Neural progenitor cell (in vitro differentiated cells): ENCODE measurements at places on chromosomes 3 and 15. TPM values are rescaled to one million over a fixed set of nuclear protein-coding genes. Genes with fewer than 3 reads are reported as not detected.

Gene ITIH1
- not detected in 2 replicates for total RNA-seq

GRCh38 chr3:155202626-155203025 lies 90.9 kb downstream of the STRIT1 start:
- DNase-seq = no peak

DNA sequence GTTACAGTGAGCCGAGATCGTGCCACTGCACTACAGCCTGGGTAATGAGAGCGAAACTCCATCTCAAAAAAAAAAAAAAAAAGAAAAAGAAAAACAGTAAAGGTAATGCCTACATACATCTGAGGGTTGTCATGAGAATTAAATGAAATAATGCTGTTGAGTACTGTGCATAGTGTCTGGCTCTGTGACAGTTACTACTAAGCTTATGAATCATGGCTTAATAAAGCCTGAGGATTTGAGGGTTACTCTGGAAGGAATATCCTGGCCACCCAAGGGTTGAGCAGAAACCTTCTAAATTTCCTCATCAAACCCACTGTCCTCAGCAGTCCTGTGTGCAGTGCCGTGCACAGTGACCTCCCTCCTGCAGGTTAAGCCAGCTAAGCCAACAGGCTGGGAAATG lies 26.8 kb upstream of the ELP6 start:
- DNase-seq = no peak

DNA sequence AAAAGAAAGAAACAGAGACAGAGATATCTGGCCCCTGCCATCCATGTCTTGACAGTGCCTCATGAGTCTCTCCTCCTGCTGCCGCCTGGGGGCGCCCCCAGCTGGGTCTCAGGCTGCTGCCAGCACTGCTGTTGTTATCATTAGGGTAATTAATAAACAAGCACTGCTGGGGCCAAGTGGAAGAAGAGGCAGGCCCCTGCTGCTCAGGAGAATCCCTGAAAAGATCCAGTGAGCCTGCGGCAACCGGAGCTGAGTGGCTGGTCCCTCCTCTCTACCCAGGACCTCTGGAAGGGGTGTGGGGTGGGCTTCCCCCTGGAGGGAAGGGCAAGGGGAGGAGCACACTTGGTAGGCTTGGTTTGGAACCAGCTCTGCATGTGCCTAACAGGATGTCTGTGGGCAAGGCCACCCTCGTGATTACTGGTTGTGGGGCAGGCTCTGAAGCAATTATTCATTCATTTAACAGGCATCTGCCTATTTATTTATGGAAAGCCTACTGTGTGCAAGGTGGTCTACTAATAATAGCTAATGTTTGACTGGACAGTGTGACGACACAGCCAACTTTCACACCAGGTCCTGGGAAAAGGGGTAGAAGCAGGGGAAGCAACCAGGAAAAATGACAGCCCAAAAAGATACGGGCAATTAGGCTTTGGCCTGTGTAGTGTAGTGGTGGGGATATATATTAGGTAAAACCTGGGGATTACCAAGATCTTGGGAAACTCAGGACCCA lies 1.2 kb upstream of the TYRO3 start:
- peak; percentile 90 for DNase-seq

- DNase-seq = no peak
These were observed 29.5 kb downstream of the DNAH1 start for GRCh38 chr3:52345521-52346109.

Gene TEX9
- 8.1 and 8.3 TPM in 2 replicates for total RNA-seq

Gene PLSCR2
- total RNA-seq = not detected in 2 replicates

Gene MESP2
- total RNA-seq = 0.19 TPM in 1 of 2 replicates, not detected in the other

DNA sequence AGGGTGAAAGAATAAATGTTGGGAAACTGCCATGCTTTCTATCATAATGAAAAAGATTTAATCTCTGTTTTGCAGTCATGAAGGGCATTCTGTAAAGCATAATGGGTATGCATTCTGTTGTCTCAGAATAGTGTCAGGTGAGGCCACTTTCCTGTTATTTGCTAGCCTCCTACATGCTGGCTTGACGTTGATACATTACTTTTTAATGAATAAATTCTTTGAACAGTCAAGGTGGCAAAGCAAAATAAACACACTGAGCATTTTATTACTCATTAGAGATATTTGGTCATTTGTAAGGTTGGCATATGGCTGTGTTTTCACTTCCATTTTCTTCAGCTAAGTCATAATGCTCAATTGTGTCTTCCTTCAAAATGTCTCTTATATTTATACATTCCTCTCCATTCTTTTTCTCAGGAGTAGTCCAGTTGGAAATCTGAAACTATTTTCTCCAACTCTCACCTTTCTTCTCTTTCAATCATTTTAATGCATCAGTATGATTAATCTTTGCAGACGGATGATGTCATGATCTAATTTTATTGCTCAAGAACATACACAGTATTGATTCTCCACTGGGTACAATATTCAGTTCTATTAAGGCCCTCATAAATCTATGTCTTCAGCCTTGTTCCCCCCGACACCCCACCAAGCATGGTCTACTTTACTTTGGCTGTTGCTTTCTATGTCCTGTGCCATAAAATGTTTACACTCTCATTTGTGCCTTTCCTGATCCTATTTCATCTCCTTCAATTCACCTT lies 290.7 kb downstream of the GBE1 start:
- DNase-seq = no peak

DNA sequence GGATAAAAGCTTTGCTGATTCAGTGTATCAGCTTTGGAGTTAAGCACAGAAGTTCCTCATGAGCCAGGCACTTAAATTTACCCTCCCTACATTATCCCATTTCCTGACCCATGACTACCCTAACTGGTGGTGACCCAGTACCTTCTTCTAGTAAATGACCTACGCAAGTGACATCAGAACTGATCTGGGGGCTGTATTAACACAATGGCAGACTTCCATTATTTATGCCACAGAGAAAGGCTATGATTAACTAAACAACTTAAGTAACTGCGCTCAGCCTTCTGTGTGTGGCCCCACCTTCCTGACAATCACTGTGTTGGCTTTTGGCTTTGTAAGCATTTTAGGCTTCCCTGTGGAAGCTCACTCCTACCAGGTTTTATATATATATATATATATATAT lies 1.9 kb downstream of the MB21D2 start:
- peak; percentile 16 for DNase-seq

DNA sequence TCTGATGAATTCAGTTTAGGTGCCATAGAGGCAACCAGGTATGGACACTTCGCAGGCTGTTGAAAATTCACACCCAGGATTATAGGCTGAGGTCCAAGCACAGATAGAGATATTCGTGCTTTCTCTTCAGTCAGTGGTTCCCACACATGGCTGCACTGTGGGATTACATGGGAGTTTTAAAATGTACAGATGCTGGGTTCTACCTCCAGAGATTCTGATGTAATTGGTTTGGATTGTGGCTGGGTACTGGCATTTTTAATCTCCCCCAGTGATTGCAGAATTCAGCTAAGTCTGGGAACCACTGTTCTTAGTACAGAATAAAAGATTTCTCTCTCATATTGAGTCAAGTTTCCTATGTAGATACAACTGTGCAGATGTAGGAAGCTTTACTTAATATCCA lies 91.6 kb downstream of the FOXB1 start:
- no peak for DNase-seq

- DNase-seq = no peak
These were observed 3.5 kb upstream of the PIF1 start for GRCh38 chr15:64828985-64829384.

DNA sequence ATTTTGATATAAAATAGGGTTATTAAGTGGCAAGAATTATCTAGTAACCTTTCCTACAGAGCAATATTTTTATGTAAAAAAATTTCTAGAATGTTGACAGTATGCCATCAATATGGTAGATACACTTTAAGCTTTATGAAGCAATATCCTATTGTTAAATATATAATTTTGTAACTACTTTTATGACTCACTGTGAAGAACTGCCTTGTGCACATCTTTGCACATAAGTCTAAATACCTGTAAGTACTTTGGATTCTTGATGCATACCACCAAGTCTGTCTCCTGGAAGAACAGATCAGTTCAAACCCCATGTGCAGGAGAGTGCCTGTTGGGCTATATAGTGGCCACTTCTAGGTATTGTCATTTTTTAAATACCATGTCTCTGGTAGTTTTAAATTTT lies 205.7 kb upstream of the EIF1B start:
- no peak for DNase-seq

DNA sequence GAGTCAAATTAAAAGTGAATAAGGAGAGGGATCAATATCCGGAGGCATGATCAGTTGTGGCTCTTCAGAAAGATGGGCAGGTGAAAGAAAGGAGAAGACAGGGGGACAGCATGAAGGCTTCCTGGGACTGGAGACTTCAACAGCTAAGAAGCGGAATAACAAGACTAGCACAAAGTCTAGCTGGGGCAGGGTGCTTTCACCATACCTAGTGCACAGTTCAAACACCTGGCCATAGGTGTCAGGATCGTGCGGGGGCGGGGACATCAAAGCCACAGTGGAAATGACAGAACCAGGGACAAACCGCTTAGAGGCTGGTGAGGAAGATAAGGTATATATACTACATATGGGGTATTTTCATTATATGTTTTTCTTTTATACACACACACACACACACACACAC lies 66.2 kb upstream of the FOXP1 start:
- no peak for DNase-seq

GRCh38 chr3:1092061-1092460 lies 763 bp upstream of the CNTN6 start:
- DNase-seq = no peak

Gene SAMMSON
- total RNA-seq = not detected in 2 replicates

- DNase-seq = no peak
These were observed 23.9 kb upstream of the B3GNT5 start for GRCh38 chr3:183229178-183229577.

Gene FBLN2
- total RNA-seq = 15.0 and 15.9 TPM in 2 replicates

DNA sequence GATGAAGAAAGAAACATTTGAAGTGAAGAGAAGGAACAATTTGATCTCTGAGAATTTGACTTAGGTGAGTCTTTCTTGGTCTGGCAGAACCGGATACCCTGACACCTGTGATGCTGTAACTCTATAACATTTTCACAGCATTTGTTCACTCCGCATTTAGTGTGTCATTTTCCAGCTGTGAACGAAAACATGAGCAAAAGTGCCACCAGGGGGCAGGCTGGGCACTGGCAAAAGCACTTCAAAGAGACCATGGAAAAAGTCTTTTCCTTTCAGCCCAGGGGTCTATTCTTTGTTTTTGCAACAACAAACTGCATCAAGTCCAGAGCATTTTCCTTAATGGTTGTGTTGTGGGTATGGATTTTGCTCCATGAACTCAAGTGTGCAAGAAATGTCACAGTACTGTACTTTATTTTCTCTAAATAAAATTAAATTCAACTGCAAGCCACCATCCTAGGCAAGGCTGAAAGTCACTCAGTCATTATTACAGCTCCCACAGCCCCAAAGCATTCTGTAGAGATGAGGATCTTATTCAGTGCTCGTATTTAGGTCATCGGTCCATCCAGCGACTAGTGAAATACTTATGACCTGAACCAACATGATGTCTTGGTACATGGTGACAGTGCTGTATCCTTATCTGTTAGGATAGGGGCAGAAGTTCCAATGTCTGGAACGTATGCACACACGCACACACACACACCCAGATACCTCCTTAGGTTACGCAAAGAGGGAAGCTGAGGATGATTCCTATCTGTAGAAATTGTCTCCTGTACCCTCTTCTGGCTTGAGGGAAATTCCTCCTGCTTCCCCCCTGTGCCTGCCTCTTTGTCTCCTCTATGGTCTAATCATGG lies 125.5 kb downstream of the GADL1 start:
- DNase-seq = peak; percentile 81

Gene CELF6
- total RNA-seq = 0.19 and 0.95 TPM in 2 replicates

- no peak for DNase-seq
These were observed 2.2 kb downstream of the MYL3 start for GRCh38 chr3:46860810-46861604.

- DNase-seq = no peak
These were observed 178.0 kb downstream of the PLCL2 start for GRCh38 chr3:17062736-17063135.

Gene GCNT3
- not detected in 2 replicates for total RNA-seq

DNA sequence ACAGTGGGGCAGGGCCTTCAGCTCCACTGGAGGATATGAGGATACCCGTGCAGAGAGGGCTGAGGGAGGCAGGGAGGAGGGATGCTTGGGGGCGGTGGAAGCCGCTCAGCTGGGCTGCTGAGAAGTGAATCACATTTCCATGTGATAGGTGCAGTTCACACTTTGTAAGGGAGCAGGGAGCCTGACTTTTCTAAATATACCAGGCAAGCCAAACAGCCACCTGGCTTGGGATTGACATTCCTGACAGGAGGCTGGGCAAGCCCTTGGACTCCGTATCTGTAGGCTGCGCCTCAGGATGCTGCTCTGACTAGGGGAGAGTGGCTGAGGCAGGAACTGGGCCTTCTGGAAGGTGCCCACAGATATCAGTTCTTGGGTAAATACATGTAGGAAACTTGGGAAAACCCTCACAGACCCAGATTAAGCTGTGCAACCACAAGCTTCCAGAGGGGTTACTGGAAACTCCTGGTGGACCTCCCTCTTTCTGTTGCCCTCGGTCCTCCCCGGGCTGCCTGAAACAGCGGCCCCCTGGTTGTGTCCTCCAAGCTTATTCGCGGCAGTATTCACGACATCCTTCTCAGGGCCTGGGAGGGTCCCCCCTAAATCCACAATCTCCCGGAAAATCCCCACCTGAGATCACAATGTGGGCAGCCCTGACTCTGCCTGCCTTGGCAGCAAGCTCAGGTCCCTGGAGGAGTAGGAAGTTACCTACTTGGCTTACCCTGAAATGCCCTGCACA lies 33.0 kb upstream of the ADCY5 start:
- no peak for DNase-seq

DNA sequence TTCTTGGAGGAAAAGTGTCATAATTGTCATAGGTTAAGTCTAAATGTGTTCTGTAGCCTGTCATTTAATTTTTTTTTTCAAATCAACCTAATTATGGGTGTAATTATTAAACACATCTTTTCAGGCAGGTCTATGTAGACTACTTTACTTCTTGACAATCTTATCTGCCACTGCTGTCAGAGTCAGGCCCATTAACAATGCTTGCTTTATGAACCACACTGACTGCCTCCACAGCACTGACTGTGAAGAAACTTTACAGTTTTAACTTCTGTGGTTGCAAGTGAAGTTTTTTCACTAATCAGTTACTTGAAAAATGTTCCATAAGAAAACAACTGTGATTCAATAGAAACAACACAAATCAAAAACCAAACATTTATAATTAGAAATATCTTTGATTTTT lies 407.8 kb downstream of the PLCL2 start:
- no peak for DNase-seq

DNA sequence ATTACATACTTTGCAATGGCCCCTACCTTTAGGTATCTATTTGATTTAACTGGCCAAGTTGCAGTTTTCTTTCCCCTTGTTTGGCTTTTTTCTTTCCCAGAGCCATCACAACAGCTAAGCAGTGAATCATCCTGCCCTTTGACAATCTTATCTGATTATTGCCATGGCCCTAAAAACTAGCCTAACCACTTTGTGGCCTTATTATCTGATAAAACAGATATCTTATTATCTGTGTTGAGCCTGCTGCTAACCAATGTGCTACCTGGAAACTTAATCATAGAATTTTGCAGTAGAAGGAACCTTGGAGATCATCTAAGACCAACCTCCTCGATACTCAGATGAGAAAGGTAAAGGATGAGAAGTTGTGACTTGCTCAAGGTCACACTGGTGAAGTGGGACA lies 37.1 kb downstream of the EIF4E3 start:
- no peak for DNase-seq
